DMS153 (cell line): ENCODE measurements at places on chromosomes 6 and 20.

DNA sequence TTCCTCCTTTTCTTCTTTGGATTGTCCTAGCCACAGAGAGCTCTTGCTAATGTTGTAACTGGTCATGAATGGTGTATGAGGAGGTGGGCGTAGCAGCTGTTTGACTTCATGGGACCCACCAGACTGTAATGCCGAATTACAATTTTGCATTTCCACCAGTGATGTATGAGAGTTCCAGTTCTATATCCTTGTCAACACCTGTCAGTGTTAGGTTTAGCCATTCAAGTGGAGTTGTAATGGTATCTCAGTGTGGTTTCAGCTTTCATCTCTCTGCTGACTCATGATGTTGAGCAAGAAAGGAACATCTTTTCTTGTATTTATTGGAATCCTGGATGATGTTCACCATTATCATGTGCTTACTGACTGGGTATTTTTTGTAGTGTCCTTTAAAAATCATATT lies 5.1 kb downstream of the IGF2R start:
- peak; percentile 58 for DNase-seq

GRCh38 chr20:32294071-32294470 lies 16.6 kb downstream of the KIF3B start:
- DNase-seq = no peak

DNA sequence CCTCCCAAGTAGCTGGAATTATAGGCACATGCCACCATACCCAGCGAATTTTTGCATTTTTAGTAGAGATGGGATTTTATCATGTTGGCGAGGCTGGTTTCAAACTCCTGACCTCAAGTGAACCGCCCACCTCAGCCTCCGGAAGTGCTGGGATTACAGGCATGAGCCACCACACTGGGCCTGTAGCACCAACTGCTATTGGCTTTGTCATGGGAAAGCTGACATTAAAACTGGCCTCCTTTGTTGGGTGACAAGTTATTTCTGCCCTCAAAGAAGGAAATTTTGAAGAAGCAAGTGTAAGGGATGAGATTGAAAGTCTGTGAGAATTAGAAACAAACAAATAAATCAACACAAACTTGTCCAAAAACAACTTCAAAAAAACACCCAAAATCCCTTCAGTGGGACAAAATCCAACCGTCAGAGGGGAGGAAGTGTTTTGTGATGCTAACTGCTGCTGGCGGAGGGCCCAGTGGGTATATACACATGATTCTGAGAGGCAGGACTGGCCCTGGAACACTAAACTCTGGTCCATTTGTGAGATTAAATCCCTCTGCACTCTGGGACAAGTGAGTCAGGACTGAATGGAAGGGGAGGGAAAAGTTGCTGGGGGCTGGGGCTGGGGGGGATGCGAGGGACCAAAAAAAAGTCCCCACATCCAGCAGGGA lies 87.5 kb upstream of the NAA20 start:
- no peak for DNase-seq

DNA sequence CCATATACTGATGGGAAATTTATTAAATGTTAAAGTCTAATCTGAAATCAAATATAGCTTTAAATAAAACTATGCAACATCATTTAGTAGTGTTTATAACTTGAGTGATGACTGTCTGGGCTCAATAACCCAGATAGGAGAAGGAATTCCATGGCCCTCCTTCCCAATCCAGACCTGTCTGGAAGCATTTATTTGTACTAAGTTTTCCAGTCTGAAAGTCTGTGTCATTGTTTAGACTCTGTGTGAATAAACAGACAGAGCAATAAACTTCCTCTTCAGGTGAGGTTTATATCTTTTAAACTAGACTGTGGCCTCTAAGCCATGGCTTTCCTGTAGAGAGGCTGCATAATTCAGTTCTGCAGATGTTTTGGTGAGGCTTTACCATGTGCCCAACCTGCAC lies 176.4 kb downstream of the SOX4 start:
- DNase-seq = no peak

DNA sequence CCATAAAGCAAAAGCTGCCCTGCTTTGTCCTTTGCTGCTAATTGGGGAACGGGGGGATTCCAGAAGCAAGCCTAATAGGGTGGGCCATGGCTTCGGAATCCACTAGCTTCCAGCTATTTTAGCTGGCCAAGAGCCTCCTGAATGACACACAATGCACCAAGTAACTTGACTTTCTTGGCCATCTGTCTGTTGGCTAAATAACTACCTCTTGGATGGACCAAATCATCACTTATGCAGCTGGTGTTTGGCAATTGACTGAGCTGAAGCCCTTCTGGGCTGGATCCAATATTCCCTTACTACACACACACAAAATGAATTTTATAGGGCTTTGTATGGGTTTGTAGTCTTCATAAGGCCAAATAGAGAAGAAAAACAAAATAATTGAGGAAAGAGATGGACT lies 8.8 kb upstream of the CBLN4 start:
- DNase-seq = no peak

- DNase-seq = no peak
Observed at GRCh38 chr6:43744491-43744890, 25.5 kb upstream of the VEGFA start.

GRCh38 chr6:65170273-65170672 lies 536.8 kb downstream of the EYS start:
- no peak for DNase-seq

GRCh38 chr6:157605484-157605883 lies 217.6 kb upstream of the SNX9 start:
- DNase-seq = no peak

- no peak for DNase-seq
Observed at GRCh38 chr6:141460743-141461484, 671.8 kb upstream of the GJE1 start.

DNA sequence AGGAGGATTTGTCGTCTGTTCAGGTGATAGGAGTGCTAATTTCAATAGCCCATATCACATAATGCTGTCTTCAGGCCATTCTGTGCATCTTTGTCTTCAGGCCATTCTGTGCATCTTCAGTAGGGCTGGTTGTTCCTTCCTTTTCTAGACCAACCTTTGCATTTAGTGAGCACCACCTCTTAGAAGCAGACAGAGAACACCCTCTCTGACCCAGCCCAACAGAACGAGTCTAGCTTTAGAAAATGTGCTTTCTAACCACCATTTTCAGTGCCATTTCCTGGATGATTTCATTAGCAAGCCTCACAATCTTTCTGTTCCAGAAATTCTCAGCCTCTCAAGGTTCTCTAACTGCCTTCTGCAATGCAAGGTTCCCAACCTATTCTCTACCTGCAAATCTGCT lies 215.3 kb upstream of the KCNQ5 start:
- DNase-seq = no peak

- no peak for DNase-seq
Observed at GRCh38 chr6:150694889-150695288, 95.2 kb downstream of the PLEKHG1 start.

DNA sequence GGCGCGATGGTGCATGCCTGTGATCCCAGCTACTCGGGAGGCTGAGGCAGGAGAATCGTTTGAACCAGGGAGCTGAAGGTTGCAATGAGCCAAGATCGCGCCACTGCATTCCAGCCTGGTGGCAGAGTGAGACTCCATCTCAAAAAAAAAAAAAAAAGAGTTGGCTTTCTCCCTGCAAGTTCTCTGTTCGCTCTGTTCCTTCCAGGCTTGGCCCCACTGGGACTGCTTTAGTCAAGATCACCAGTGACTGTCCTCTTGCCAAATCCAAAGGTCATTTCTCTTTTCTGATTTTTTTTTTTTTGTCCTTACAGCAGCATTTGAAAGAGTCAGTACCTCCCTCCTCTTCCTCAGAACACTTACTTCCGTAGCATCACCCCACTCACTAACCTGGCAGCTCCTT lies 10.8 kb upstream of the GNRH2 start:
- no peak for DNase-seq

GRCh38 chr20:41639630-41640029 lies 21.5 kb upstream of the CHD6 start:
- DNase-seq = no peak

GRCh38 chr20:20134941-20135575 lies 82.7 kb downstream of the CFAP61 start:
- DNase-seq = no peak

GRCh38 chr6:136628996-136629395 lies 78.8 kb upstream of the MAP7 start:
- no peak for DNase-seq

- DNase-seq = no peak
Observed at GRCh38 chr6:33414592-33415271, 3.2 kb downstream of the CUTA start.

DNA sequence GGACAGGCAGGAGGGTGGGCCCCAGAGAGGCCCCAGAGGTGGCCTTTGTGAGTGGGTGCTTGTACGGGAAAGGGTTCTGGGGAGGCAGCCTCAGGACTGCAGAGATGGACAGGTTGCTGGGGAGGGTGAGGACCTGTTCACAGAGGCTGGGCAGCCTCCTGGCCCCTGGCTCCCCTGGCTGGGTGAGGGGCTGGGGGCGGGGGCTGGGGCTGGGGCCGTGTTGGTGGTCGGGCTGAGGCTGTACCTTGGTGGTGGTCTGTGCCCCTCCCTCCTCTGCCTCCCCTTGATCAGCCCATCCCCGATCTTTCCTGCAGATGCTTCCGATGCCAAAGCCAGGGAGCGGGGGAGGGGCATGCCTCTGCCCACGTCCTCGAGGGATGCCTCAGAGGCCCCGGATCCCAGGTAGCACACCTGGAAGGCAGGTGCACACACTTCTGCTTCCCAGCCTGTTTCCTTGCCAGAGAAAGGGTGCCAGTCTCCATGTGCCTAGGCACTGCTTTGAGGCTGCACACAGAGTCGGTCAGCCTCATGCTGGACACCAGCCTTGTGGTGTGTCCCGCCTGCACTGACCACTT lies 4.8 kb downstream of the TCEA2 start:
- no peak for DNase-seq

DNA sequence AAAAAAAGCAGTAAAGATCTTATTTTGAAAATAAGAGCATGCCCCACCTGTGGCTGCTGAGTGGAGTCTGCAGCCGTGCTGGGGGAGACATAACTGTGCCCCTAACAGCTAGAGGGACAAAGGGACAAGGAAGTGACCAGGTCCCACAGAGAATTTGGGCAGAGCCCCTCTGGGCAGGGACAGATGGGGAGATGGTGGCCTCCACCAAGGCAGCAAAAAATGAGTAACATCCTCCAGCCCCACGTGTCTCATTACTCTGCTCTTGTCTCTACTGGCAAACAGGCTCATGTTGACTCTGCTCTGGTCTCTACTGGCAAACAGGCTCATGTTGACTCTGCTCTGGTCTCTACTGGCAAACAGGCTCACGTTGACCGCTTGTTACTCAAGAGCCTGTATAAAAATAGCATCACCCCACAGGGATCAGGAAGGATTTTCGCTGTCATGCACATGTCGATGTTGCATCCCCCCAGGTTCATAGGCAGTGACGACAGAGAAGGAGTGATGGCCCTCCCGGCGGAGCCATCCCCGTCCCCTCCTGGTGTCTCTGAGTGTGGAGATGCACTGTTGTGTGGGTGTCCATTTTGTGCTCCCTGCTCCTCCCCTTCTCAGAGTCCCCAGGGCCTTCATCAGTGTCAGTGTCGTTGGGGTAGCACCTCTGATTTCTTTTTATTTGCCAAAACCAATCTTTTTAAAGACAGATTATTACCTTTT lies 17.3 kb upstream of the PCMTD2 start:
- no peak for DNase-seq

DNA sequence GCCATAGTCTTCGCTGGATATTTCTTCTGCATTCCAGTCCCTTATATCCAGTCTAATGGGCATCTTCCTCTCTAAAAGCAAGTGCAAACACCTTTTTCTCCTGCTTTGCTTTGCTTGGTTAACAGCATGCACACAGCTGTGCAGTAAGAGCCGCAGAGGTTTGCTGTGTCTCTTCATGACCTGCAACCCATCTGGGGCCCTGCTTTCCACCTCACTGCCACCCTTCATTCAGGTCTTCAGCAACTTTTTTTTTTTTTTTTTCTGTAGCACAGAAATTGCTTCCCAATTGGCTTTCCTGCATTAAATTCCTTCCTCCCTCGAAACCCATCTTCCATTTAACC lies 14.4 kb downstream of the NEDD9 start:
- DNase-seq = no peak

DNA sequence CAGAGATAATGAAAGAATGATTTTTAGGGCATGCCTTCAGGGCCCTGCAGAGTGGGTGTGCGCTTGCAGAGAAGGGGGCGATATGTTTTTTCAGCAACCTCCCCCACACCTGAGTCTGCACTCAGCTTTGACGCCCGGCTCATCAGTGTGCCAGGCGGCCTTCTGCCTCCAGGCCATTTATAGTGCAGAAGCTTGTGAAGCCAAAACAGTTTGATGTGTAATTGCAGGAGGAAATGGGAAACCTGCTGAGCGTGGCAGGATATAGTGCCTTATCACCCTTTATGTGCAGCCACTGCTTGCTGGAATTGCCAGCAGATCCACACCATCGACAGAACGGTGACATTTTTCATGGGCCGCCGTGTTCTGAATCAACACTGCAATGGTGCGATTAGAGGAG lies 178.2 kb downstream of the CDH4 start:
- no peak for DNase-seq

- DNase-seq = no peak
Observed at GRCh38 chr20:50136822-50137599, 16.5 kb downstream of the PEDS1 start.

GRCh38 chr20:18496042-18496441 lies 983 bp downstream of the RBBP9 start:
- peak; percentile 16 for DNase-seq

DNA sequence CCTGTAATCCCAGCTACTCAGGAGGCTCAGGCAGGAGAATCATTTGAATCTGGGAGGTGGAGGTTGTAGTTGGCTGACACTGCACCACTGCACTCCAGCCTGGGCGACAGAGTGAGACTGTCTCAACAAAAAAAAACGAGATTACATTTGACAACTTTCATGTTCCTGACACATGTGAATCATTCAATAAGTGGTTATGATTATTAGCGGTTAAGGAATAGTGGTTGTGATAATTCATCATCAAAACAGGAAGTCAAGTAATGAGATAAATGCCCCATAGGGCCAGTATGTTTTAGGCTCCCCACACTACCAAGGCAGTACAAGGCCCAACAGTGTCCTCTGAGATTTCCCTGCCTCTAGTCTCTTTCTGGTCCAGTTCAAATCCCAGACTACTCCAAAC lies 2.5 kb downstream of the HDDC2 start:
- DNase-seq = no peak

- DNase-seq = no peak
Observed at GRCh38 chr20:36085686-36086267, 68.8 kb upstream of the EPB41L1 start.

GRCh38 chr20:58938541-58938940 lies 42.5 kb upstream of the NELFCD start:
- DNase-seq = no peak

GRCh38 chr6:151087861-151088598 lies 151.7 kb upstream of the AKAP12 start:
- no peak for DNase-seq
